ENCODE measurements at places on chromosomes 1 and 21.

DNA sequence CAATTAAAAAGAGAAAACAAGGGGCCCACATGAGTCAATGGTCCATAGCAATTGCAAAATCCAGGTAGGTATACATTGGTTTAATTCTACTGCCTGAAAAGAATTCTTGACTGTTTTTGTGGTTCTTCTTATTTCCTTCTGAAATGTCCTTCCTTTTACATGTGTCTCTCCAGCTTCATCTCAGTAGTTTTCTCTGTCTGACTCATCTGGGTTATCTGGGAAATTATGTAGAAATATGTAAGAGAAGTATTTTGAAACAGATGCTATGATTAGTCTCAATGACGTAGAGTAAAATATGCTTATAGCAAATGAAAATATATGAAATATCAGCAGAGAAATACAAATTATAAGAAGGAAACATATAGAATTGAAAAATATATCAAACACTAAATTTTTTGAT lies 953.2 kb downstream of the BRINP3 start:
- DNase-seq, result no peak

DNA sequence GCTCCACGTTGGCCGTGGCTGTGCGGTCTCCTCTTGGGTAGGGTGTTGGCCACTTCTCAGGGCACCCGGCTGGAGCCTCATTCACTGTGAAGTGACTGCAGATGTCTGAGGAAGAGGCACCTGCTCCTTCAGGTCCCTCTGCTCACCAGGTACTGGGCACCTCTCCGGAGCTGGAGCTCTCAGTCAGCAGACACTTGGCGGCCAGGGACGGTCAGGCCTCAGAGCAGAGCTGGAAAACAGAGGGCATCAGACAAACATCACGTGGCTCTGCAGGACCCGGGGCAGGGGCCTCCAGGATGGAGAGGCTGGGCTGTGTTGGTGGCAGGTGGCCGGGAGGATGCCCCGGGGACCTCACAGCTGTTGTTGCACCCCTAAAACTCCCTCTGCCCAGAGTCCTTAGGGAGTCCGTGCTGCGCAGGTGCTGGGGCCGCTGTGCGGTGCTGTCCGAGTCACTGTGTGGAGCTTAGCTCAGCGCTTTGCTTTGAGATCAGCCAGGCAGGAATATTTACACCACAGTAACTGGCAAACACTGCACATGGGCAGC lies 59.7 kb downstream of the SLX9 start:
- no peak for DNase-seq

GRCh38 chr1:207109004-207109403 lies 5.0 kb downstream of the C4BPA start:
- no peak for DNase-seq

DNA sequence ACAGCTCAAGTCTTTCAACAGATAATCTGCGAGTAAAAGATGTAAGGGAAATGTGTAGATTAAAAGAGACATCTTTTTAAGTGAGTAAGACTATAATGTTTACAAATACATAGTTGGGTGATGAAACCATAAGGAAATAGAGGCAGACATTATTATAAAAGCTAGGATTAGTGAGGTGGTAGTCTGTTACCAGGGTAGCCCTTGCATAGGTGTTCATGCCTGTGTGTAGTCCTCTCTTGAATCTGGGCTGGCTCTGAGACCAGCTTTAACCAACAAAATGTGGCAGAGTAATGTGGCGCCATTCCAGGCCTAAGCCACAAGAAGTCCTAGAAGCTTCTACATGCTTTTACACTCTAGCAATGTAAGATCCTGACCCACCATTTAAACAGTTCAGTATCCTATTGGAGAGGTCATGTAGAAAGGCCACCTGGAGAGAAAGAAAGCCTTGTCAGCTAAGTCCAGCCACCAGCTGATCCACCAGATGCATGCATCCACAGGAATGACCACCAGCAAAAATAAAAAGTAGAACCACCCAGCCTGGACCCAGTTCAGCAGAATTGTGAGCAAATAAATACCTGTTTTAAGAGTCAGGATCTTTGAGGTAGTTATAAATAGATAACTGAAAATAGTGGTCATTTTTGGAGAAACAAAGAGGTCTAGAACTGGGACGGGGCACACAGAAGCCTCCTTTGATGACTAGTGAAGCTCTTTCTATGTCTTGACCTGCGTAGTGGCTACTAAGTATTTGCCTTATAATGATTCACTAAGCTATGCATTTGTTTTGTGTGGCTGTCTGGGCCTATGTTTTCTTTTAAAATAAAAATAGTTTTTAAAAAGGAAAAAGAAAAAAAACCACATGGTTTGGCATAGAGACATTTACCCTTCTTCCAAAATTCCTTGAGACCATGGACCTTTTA lies 8.1 kb downstream of the NIBAN1 start:
- DNase-seq, result no peak

GRCh38 chr1:59601811-59602210 lies 212.9 kb upstream of the HOOK1 start:
- no peak for DNase-seq
